ENCODE measurements at places on chromosomes 7 and 10.
A peak's percentile ranks its signal among the peaks of the same experiment; 100 is the strongest.

GRCh38 chr7:73850781-73851207 is 8.5 kb upstream of the METTL27 start:
- peak; percentile 98 for DNase-seq

- DNase-seq: no peak
Measured at GRCh38 chr10:3898821-3899220, 113.8 kb upstream of the KLF6 start.

DNA sequence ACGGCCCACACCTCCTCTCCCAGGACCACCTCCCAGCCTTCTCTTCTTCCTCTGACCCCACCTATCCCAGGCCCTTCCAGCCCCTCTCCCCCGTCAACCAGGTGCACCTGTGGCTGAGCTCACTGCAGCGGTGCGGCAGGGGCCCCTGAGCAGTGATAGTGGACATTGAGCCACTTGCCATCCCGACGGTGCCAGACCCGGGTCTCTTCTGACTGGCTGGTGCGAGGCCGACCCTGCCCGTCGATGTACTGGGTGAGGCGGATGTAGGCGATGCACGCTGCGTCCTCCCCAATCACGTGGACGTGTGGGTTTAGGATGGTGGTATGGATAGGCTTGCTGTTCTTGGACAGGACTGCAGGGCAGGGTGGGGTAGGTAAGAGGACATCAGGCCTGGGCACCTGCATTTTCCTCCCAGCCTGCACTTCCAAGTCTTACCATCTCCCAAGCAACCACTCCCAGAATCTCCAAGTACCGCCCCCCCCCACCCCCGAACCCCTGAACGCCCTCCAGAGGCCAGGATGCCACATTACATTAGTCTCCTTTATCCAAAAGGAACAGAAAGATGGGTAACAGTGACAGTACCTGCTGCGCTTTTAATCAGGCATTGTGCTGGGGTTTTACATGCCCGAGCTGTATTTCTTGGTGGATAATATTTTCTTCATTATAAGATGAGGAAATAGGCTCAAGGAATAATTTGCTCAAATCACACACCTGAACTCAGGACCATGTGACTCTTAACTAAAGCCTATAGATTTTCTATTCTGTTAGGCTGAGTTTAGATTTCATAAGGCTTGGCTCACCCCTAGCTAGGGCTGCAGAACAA is 3.7 kb upstream of the NDST2 start:
- no peak for DNase-seq

DNA sequence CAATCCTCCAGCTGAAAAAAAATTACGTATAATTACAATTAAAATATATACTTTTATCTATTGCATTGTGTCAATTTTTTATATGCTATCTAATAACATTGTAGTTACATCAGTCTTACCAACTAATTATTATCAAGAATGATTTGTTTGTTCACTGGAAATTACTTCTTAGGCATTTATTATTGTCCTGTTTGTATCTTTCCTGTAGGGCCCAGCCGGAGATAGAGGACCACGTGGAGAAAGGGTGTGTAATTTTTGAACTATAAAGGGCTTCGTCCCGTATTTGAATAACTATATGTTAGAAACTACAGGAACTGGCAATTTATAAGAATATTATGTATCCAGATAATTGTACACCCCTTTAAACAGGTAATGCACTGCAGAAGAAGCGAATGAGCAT is 4.1 kb downstream of the COL1A2 start:
- DNase-seq: no peak

- DNase-seq: peak; percentile 93
Measured at GRCh38 chr10:931326-932318, at the start of gene LARP4B. LARP4B (minus strand) TSS chr10:931705; CDS start chr10:885721, 45,984 bp downstream.
